ENCODE measurements at places on chromosomes 11 and 22.

GRCh38 chr11:134267461-134267860, 8.7 kb upstream of the GLB1L3 start:
- no peak for DNase-seq

- no peak for DNase-seq
These were observed 18.1 kb upstream of the RASD2 start for GRCh38 chr22:35522225-35523149.

GRCh38 chr11:69771466-69771865, 3.7 kb downstream of the FGF4 start:
- no peak for DNase-seq

DNA sequence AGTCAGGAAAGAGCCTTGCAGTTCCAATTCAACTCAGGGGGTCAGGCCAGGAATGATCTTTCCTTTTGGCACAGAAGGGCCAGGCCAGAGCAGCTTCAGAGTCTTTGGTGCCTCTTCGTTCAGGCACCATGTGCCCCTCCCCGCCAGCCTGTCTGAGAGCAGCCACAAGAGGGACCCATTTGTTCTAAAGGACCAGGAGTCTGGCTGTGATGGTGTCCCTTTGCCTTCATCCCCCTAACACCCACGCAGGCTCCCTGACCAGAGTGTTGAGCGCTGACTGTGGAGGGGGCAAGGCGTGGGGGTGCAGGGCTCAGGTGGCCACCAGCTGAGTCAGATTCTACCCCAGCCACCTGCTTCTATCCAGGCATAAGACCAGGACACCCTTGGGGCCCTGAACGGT, 156.4 kb downstream of the TTC17 start:
- no peak for DNase-seq

DNA sequence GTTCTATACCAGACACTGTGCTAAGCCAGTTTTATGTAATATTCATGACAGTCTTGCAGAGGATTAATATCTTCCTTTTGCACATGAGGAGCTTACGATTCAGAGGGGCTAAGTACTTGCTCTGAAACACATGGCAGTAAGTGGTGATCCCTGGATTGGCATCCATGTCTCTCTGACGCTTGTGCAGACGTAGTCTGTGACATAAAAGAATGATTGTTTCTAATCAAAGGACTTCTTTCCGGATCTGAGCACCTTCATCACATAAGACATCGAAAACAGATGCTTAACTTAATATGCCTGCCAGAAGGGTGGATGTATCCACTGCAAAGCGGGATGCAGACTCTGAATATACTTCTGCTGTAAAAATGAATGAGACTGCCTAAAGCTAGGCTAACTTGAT, 74.8 kb downstream of the ARHGAP42 start:
- DNase-seq, result no peak

GRCh38 chr11:67349928-67350465, 3.3 kb downstream of the POLD4 start:
- DNase-seq, result no peak

DNA sequence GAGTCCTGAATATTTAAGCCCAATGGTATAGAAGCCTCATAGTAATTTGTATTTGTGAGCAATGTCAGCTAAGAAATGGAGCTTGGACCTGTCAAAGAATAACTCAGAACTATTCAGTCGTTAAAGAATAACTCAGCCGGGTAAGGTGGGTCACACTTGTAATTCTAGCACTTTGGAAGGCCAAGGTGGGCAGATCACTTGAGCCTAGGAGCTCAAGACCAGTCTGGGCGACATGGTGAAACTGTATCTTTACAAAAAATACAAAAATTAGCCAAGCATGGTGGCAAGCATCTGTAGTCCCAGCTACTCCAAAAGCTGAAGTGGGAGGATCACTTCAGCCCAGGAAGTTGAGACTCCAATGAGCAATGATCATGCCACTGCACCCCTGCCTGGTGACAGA, 1526.5 kb downstream of the LRRC4C start:
- no peak for DNase-seq

GRCh38 chr11:93905384-93905783, 55.0 kb upstream of the VSTM5 start:
- no peak for DNase-seq

DNA sequence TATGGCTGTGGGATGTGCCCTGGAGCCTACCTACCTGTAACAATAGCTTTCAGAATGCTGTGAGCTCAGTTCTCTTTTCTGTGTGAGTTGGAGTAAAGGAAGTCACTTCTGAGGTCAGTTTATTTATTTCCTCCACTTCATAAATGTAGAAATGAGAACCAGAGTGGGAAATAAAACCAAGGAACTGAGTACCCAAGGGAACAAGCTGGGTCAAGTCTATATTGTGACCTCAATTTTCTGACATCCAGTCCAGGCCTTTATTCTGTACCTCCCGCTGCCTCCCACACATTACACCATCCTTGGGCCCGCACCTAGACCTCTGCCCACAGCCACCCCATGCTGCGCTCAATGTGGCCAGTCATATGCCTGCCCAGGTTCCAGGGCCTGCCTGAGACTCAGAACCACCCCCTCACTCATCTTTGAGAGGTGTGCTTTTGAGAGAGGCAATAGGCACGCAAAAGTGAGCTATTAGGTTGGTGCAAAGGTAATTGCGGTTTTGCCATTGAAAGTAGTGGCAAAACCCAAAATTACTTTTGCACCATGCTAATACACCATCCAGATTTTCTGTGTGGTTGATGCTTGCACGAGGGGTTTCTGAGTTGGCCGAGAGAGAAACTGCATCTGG, 9.8 kb downstream of the MS4A6E start:
- no peak for DNase-seq

GRCh38 chr22:36383110-36383581, 4.6 kb downstream of the MYH9 start:
- no peak for DNase-seq
